Omental fat pad (tissue), 4 donors: ENCODE measurements at places on chromosomes 4 and X. TPM values are rescaled to one million over a fixed set of nuclear protein-coding genes. Genes with fewer than 3 reads are reported as not detected.

Gene TMEM156
- total RNA-seq = not detected

Gene AGTR2
- total RNA-seq = 0.19 TPM

Gene LRP2BP
- total RNA-seq = 4.0 TPM

Gene MND1
- not detected for total RNA-seq

Gene SMR3B
- total RNA-seq = not detected

Gene SYP
- total RNA-seq = 3.3 TPM

Gene CXCL3
- total RNA-seq = 2.8 TPM

Gene HERC5
- total RNA-seq = 5.6 TPM

Gene STAG2
- total RNA-seq = 83.2 TPM

Gene TMPRSS11B
- total RNA-seq = not detected

Gene PDLIM3
- 175 TPM for total RNA-seq

GRCh38 chr4:18923496-18924161, 902.1 kb upstream of the LCORL start:
- no peak for DNase-seq

DNA sequence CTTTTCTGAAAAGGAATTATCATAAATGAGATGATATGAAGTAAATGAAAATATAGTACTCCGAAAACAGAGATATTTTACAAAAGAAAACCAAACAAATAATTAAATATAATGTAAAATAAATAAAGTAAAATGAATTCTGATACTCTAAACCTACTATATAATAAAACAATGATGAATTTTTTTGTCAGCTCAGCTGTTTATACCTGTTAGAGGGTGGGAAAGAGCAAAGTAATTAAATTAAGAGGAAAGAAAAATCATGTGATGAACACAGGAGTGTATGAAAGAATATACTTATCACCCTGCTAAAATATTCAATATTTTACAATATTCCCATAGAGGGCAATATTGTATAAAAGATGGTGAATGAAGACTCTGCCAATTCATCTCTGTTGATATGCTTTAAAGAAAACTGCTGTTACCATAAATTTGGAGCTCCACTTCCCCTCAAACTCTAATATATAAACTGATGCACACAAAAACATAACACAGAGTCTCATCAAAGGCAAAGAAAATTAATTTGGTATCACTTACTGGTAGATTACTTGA, 6.5 kb upstream of the NDST4 start:
- no peak for DNase-seq

DNA sequence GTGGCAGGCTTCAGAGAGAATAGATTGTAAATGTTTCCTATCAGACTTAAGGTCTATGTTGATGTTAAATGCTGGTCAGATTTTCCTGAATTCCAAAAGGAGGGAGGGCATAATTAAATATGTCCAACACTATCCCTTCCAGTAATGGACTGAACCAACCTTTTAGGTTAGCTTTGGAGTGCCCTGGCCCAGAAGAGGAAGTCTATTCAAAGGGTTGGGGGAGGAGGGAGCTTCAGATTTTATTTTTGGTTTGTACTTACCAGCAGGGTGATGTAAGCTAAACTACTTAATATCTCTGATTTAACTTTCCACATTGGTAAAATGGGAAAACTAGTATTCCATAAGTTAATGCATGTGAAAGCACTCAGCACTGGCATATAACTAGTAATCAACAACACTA, 91.1 kb downstream of the RBM46 start:
- no peak for DNase-seq

GRCh38 chr4:5734853-5735252, 23.9 kb downstream of the EVC start:
- no peak for DNase-seq

- DNase-seq = no peak
Observed at GRCh38 chr4:120731561-120731960, 191.0 kb downstream of the PRDM5 start.

DNA sequence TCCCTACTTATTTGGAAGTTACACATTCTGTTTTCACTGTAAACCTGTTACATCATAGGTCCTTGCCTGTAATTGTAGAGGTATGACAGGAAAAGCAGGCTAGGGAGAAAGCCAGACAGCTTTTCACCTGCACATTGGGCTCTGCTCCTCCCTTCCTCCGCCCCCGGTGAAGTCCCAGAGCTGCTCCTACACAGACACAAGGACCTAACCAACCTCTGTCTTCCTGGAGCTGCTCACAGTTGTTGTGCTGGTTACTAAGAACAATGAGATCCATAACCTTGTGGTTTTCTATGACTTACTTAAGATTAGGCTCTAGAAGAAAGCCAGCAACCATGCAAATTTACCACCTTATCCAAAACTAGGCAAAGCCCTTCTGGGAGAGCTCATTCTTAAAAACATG, 40.0 kb downstream of the MOSPD2 start:
- no peak for DNase-seq

GRCh38 chr4:70511365-70511764, 7.0 kb upstream of the AMTN start:
- no peak for DNase-seq

DNA sequence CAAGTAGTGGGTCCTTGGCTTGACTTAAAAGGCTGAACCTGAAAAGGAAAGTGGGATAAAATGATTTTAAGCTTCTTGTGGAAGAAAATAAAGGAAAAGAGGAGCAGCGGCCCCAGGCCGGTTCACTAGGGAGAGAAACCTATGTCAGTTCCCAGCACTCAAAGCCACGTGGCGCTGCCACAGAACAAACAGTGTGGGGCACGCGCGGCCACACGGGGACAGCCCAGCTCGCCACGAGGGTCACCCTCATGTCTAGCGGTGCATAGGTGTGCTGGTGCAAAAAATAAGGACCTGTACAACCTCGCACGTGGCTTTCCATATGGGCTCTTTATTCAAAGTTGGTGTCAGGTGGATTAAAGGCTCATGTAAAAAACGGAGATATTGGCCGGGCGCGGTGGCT, 17.1 kb downstream of the MSANTD1 start:
- DNase-seq = no peak

DNA sequence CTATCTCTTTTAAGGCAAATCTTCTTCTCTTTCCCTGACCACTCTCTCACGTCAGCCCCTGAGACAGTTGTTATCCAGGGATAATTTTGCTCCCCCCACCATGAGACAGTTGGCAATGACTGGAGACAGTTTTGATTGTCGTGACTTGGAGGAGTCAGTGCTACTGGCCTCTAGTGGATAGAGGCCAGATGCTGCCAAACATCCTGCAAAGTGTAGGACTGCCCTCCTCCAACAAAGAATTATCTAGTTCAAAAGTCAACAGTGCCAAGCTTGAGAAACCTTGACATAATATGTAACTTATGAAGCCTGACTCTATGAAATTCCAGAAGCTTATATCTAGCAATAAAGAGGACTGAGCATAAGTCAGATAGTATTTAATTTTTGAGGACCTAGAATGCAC, 502.1 kb upstream of the IGFBP7 start:
- no peak for DNase-seq

DNA sequence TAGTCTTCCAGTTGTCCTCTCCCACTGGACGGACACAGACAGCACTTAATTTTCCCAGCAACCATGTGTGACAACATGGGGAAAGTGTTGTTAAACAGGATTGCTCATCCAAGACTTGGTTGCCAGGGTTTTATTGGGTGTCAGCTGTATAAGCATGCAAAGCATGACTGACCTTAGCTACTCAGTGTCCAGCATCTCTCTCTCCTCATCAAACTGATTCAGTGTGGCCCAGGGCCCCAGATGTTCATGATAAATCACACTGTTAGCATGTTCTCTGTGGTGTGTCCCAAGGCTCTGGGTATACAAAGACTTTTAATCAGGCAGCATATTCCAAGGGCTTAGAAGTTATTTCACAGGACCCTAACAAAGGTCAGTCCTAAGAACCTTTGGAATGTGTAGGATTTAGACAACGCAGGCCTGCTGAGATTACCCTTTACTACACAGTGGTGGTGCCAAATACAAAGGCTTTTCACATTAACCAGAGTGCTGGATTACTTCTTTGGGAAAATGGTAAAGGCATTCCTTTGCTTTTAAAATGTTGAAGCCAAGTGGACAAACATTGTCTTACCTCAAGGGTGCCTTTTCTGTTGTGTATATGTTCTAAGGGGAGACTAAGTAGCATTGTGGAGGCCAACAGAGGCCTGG, 213.3 kb downstream of the GLUD2 start:
- no peak for DNase-seq

GRCh38 chr4:176360446-176360845, 40.7 kb downstream of the SPCS3 start:
- no peak for DNase-seq

- no peak for DNase-seq
Observed at GRCh38 chr4:75698162-75698962, 25.2 kb upstream of the G3BP2 start.

DNA sequence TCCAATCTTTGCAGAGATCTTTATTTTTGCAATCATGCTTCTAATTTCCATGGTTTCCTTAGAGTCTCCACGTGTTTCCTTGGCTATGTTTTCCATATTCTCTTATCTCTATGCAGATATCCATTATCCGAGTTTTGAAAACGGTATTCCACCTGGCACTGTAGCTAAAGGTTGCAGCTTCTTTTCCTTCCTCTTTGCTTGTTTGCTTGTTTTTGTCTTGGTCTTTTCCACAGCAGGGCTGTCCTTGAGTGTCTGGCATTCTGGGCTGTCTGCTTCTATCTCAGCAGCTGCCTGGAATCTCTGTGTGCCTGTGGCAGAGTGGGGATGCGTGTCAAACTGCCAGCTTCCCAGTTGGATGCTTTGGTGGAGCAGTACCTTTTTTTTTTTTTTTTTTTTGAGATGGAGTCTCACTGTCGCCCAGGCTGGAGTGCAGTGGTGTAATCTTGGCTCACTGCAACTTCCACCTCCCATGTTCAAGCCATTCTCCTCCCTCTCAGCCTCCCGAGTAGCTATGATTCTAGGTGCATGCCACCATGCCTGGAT, 46.9 kb downstream of the WFS1 start:
- no peak for DNase-seq

DNA sequence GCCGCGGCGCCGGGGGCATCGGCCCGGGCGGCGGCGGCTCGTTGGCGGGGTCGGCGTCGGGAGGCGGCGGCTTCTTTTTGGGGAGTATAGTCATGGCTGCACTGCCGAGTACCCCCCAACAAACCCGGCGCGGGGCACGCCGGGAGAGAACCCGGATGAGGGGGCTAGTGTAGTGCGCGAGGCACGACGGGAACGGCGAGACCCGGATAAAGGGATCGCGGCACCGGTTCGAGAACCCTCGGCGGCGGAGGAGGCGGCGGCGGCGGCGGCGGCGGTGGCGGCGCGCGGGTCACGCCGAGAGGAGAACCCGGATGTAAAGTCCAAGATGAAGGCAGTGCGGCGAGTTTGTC, at the start of gene OTUD5:
TSS of gene OTUD5 (minus strand) at position 131 of the 350 bp plus-strand sequence. CDS start at position 94, 37 bp downstream.
- no peak for DNase-seq

DNA sequence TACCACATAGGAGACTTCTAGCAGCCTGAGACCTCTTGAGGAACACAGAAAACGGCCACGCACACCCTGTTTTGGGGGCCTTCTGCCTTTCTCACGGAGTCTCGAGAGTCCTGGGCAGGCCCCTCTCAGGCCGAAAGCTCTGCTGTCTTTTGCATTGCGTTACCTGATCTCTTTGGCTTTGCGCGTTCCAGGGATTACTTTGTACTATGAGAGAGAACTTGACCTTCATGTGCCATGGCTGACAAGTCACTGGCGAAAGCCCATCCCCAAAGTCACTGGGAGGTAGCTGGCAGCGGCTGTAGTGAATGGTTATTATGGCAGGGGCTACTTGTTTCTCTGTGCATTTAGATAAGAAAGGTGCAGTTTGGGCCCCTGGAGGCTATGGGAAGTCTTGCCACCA, 8.0 kb upstream of the NAT8L start:
- DNase-seq = no peak

DNA sequence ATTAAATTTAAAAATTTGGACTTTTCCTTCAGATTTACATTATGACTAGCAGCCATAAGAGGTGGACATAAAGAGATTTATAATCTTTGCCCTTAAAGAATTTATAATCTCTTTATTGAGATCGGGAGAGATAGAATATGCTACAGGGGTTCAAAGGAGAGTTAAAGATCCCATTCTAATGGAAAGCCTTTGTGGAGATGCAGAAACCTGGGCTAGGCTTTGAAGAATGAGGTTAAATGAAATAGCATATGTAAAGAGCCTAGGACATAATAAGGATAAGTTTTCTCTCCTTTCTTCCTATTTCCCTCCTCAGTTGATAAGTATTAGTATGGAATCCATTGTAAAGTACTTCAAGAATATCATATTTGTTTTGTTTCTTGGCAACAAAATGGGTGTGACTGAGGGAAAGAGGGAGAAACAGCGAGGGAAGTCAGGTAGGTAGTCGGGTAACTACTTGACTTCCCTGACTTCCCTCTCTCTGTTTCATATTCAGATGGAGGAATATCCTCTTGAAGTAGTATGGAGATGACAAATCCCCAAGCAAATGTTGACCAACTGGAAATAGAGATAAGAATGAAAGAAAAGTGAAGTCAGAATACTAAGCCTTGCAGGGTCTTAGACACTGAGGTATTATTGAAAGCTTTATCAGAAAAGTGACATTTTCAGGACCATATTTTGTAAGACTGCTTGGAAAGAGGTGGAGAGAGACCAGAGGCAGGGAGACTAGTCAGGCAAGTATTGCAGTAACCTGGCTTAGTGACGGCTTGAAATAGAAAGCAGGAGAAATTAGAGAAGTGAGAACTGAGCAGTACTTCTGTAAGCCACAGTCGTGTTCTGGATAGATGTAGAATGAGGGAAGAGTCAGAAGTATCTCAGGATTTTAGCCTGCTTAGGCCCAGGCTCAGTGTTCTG, 82.9 kb downstream of the PDLIM5 start:
- no peak for DNase-seq

GRCh38 chrX:5314148-5314547, 914.5 kb downstream of the NLGN4X start:
- no peak for DNase-seq

GRCh38 chr4:28966982-28967381, 1753.2 kb upstream of the PCDH7 start:
- DNase-seq = no peak

DNA sequence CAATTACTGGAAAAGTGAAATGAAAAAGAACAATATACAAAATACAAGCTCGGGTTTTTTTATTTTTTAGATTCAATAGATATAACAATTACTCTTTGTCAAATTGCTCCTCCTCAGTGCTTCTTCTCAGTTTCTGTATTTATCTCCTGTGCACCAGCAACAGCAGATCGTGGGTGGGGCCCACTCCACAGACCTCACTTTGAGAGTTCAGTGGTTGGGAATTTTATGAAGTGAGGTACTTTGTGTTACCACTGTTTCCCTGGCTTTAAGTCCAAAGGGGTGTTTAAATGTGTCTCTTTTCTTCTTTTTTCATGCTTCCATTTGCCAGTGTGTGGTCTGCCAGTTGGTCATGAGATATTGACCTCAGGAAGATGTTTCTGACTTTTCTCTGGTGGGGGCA, 54.4 kb downstream of the KIT start:
- DNase-seq = no peak
